ENCODE measurements at places on chromosomes 16 and 17.

GRCh38 chr17:15240644-15241043 lies 24.5 kb downstream of the PMP22 start:
- DNase-seq: no peak

DNA sequence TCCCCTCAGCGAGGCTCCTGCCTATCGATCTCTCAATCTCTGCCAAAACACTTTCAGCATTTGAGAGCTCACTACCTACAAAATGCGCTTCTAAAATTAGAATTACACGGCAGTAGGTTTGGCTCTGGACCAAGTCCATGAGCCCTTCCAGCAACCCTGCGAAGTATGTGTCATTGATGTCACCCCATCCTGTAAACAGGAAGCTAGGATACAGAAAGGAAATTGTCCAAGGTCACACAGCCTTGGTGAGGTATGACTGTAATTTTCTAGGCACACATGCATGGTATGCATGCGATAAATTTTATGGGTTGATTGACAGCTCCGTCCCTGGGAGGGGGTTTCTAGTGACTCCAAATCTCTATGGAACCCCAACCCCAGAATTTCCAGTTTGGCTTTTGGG lies 330.3 kb upstream of the CDH5 start:
- no peak for DNase-seq

GRCh38 chr17:31902693-31903092 lies 1.2 kb upstream of the UTP6 start:
- DNase-seq: no peak

GRCh38 chr17:37211136-37211535 lies 164.6 kb upstream of the C17orf78 start:
- DNase-seq: no peak

DNA sequence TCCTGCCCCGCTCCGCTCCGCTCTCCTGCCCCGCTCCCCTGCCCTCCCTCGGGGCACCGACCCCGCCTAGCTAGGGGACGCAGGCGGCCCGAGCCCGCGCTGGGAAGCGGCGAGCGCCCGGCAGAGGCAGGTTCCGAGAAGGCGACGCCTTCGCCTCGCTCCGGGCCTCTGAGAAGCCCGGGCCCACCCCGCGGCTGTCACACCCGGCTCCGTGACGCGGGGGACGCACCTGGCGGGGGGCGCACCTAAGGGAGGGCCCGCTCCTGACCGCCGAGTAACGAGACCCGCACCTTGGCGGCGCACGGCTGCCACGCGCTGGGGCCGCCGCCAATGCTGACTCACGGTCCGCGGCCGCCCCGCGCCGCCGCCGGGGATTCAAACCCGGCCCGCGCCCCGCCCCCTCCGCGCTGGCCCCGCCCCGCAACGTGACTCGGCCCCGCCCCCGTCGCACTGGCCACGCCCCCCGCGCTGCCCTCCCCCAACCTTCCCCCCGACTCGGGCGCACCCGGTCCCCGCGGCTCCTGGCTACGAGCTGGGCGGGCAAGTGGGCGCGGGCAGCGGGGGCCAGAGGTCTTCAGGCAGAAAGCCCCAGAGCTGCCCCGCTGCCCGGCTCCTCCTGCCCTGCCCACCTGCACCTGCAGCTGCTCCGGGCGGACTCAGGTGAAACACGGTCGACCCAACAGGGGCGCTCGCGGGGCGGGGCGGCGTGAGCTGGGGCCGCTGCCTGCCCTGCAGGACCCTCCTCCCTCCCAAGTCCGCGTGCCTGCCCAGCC lies 27.8 kb downstream of the GNPTG start:
- DNase-seq: no peak

DNA sequence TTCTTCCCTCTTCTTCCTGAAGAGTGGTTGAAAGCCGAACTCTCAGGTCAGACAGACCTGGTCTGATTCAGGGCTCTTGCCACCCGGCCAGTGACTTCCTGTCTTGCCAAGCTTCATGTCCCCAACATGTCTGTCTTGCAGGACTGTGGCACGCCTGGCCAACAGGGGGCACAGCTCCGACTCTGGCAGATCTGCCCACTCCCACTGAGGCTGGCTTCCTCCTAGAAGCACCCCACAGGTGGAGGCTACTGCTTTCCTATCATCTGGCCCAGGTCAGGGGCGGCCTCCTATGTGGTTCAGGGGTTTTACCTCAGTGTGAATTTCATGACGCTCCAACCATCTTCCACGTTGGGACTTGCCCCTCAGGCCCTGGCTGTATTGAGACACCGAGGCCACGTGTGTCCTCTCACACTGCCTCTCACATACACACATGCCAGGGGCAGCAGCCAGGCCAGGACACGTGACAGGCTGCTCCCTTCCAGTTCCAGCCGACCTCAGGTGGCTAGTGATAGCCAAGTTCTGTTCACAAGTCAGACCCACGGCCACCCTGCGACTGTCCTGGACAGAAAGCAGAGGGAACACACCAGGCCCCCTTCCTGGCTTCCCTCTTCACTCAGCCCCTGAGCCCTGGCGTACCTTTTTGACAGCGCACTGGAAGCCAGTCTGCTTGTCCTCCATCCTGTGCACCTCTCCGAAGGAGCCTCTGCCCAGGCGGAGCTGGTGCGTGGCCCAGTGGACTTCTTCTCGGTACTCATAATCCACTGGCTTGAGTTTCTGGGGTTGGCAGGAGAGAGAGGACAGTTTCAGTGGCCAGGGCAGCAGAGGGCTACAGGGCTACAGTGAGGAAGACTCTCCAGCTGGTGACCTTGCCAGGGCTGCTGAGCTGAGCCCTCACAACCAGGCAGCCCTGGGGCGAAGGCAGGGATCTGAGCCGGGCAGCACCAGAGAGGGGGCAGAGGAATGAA lies 22.6 kb upstream of the SPATA32 start:
- peak; percentile 21 for DNase-seq

- no peak for DNase-seq
Measured at GRCh38 chr17:77109764-77110359, 30.9 kb upstream of the SEC14L1 start.
